Smooth muscle cell of the brain vasculature (primary cell): ENCODE measurements at places on chromosomes 16 and 17.

GRCh38 chr16:117379-118365, 20.8 kb downstream of the NPRL3 start:
- no peak for DNase-seq

DNA sequence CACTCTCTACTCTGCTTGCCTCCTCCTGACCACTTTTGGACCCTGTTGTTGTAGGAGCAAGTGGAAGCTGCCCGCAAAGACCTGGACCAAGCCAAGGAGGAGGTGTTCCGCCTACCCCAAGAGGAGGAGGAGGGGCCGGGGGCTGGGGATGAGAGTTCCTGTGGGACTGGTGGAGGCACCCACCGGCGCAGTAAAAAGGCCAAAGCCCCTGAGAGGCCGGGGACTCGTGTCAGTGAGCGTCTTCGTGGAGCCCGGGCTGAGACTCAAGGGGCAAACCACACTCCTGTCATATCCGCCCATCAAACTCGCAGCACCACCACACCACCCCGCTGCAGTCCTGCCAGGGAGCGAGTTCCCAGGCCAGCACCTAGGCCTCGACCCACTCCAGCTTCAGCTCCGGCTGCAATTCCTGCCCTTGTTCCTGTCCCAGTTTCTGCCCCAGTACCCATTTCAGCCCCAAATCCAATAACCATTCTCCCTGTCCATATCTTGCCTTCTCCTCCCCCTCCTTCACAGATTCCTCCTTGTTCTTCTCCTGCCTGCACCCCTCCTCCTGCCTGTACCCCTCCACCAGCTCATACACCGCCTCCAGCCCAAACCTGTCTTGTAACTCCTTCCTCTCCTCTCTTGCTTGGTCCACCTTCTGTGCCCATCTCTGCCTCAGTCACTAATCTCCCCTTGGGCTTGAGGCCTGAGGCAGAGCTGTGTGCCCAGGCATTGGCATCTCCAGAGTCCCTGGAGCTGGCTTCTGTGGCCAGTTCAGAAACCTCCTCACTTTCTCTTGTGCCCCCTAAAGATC, 11.0 kb upstream of the PHKG2 start:
- no peak for DNase-seq

DNA sequence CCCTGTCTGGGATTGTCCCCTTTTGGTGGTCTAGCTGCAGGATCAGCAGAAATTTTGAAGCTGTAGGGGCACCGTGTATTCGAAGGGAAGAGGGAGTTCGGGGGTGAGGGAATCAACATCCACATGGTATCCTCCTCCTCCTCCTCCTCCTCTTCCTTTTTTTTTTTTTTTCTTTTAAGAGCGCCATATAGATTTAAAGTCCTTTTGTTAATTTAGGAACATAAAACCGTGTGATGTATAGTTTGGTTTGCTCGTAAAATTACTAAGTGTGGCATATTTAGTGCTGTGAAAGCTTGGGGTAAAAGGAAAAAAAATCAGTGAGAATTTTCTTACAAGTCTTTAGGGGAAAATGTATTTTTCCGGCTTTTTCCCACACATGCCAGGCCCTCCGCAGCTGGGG, 50.1 kb upstream of the GSE1 start:
- DNase-seq = no peak

DNA sequence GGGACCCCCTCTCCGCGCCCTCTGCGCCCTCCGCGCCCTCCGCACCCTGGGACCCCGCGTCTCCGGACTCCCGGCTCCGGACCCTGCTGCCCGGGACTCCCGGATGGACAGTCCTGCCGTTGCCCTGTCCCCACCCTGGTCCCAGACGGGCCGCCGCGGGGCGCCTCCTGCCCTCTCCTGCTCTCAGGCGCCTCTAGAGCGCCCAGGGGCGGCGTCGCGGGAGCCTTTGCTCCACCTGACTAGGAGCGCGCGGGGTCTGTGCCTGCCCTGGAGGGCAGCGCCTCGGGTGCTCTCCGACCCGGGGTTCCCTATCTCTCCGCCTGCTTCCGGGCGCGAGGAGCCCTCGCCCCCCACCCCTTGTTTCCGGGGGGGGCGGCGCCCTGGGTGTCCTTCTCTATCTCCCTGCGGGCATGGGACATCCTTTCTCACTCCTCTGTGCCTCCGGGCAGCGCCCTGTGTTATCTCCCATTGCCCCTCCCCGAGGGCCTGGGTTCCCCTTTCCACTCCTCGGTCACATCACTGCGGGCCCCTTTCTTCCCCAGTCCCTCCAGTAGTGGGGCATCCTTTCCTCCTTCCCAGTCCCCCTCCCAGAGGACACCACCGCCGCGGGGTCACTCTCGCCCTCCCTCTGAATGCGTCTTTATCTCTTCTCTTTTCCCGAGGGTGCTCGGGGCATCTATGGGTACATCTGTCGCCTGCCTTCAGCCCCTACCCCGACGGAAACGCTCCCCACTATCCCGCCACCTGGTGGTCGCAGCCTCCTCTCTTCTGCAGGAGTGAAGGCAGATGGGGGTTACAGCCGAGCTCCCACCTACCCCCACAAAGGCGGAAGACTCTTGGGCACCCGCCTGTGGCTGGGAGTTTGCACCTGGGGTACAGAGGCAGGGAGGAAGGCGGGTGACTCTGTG, 875 bp downstream of the PRKCB start:
- DNase-seq = no peak

- DNase-seq = no peak
Measured at GRCh38 chr16:23724096-23724784, 11.2 kb upstream of the ERN2 start.

- no peak for DNase-seq
Measured at GRCh38 chr17:29561554-29562517, 5.0 kb downstream of the ABHD15 start.

- DNase-seq = no peak
Measured at GRCh38 chr17:80970044-80970761, 21.4 kb upstream of the CHMP6 start.

DNA sequence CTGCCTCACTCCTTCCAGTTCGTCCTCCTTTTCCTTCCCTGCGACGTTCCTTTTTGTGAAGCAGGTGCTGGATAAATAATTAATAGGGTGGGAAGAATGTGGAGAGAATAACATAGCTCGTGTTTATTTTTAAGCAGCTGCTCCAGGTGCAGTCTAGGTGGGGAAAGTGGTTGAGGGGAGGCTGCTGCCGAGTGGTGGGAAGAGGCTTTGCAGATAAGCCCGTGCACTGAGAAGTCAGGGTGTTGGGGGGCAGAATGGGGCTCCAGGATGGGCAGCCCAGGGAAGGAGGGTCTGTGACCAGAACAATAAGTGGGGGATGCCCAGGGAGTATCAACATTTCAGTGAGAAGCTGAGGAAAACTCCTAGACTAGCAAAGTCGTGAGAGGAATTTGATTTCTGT, 300.5 kb downstream of the CPPED1 start:
- no peak for DNase-seq

DNA sequence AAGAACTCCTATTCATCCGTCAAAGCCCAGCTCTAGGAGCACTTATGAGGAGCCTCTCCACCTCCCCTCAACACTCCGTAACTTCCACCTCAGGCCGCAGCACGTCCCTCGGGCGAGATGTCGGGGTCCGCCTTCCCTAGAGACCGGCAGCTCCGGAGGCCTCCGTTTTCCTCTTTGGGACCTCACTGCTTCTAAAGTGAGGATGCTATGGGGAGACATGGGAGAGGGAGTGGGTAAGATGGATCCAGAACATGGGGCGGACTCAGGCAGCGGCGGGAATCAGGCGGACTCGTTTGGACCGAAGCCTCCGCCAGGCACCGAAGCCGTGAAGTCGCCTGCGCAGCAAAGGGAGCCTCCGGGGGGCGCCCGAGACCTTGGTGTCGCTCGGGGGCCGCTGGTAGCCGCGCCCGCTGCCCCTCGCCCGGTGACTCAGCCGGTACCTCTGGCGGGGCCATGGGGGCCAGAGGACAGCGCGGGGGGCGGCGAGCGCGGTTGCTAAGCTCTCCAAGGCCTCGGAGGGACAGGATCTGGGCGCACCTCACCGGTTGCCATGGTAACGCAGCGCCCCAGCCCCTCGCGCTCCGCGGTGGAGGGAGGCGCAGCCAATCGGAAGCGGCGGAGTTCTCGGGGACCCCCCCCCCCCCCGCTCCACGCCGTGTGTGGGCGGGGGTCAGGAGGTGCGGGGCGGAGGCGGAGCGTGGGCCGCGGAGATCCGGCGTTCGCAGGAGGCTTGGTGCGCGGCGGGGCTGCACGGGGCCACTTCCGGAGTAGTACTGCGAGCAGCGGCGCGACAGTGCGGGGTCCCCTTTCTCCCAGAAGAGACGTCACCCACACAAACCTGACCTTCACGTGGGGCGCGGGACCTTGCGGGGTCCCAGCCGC, 1.3 kb upstream of the HIC1 start:
- DNase-seq = no peak

DNA sequence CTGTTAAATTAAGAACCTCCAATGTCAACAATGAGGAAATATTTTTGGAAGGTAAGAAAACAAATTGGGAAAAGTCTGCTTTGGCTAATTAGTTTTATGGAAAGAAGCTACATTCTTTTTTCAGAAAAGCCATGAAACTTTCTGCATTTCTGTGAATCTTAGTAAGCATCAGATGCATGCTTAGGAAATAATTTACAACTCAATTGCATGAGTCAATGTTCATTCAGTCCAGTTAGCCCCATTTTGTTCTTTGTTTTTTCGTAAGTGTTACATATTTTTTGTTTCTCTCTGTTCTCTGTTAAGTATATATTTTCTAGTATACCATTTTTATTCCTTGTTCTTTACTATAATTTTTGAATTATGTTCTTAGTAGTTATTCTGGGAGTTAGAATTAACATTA, 195.2 kb upstream of the KIF2B start:
- no peak for DNase-seq

- no peak for DNase-seq
Measured at GRCh38 chr16:66832661-66833305, 2.0 kb upstream of the NAE1 start.

GRCh38 chr16:11604783-11605563, 18.3 kb upstream of the LITAF start:
- no peak for DNase-seq

- no peak for DNase-seq
Measured at GRCh38 chr17:32588982-32589381, 102.2 kb downstream of the CDK5R1 start.

DNA sequence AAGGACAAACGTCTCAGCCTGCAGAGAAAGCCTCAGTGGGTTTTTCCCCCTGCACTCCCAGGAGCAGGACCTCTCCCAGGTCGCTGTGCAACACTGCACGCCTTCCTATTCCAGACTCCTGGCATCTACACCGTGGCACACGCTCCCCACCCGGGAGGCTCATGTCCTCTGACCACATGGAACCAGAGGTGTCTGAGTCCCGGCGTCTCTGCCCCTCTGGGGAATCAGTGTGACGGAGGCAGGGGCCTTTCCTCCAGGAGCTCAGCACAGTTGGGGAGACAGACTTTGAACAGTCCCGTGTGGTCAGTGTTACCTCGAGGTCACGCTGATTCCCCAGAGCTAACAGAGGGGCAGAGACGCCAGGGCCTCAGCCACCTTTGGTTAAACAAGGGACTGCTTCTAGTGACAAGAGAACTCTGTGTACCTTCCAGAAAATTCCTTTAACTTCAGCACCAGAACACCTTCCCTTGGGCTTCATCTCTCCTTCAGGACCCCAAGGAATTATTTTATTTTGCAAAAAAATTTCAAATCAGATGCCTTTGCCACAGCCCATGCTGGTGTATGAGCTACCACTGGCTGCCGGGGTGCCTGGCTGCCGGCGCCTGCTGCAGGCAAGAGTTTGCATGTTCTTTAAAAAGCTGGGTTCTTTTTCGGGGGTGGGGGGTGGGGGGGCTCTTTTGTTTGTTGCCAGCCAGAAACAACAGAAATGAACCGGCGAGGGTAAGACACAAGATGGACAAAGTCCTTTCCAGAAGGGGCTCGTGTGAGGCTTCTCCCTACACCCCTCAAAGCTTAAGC, 6.6 kb downstream of the CANT1 start:
- DNase-seq = no peak

DNA sequence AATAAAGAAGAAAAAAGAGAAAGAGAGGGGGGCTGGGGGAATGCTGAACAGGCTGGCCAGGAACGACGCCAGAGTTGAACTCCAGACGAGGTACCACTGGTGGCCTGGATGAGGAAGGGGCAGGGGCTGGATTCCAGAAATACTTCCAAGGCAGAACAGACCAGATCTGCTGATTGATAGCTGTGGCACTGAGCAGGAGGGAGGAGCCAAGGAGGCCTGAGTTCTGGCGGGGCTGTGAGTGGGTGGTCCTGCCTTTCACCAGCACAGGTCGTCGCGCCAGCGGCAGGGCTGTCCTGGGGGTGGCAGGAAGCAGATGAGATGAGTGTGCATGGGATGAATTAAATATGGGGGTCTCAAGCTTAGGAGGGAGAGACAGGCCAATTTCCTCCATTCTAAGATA, 5.5 kb downstream of the CCDC42 start:
- no peak for DNase-seq

GRCh38 chr17:74192950-74193781, 10.3 kb upstream of the RPL38 start:
- DNase-seq = no peak

- no peak for DNase-seq
Measured at GRCh38 chr16:70448075-70448474, 6.3 kb upstream of the FCSK start.

- no peak for DNase-seq
Measured at GRCh38 chr16:48507886-48508285, 102.1 kb downstream of the N4BP1 start.

DNA sequence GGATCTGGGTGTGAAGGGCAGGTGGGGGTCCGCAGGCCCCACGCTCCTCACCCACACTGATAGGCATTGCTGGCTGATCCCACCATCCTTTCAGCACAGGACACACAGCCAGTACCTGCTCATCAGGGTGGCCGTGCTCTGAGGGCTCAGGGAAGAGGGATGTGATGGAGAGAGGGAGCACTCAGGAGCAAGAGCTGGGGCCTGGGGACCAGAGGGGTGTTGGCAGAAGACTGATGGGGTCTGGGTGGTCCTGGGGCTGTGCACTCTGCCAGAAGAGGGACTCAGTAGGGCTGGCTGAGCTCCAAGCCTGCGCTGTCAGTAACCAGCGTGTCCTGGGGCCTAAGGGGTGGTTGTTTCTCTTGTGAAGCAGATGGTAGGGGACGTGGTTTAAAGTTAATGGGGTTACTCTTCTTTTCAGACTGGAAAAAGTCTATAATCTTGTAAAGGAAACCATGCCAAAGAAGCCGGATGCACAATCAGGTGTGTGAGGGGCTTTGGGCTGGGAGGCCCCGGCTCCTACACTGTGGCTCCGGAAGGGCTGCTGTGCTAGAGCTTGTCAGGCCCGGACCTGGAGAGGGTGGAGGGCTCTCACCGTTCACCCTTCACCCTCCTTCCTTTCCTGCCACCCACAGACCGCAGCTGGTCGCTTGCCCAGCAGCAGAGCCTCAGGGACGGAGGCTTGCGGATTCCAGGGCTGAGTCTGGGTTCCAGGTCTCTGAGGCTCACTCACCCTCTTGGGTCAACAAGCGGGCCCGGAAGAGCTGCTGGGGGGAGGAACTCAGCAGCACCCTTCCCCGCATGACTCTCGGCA, 27.8 kb downstream of the POLR3E start:
- no peak for DNase-seq

DNA sequence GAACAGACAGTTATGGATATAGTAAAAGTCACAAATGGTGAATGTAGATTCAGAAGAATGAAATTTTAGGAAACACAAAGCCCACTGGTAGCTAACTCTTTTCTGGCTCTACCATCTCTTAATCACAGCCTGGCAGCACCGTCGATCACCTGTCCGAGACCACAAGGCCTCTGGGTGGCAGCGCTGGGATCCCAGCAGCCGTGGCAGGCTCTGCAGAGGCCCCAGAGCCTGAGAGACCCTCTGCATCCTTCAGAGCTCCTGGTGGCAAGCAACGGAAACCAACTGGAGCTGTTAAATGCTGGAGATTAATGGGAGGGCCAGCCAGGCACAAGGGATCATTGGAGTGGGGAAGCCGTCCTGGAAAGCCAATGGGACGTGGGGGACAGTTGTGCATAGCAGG, 26.3 kb downstream of the LAT start:
- DNase-seq = no peak

- DNase-seq = no peak
Measured at GRCh38 chr17:9235346-9235745, 214.0 kb downstream of the NTN1 start.
